ENCODE measurements at places on chromosomes 4 and X.

GRCh38 chrX:134374294-134374693 lies 85.7 kb upstream of the HPRT1 start:
- no peak for DNase-seq

GRCh38 chr4:185902654-185903053 lies 90.7 kb upstream of the SORBS2 start:
- peak; percentile 87 for DNase-seq

GRCh38 chr4:117817301-117817700 lies 217.0 kb upstream of the NDST3 start:
- no peak for DNase-seq

- no peak for DNase-seq
Observed at GRCh38 chrX:136781180-136781797, 557 bp upstream of the ARHGEF6 start.

- DNase-seq = no peak
Observed at GRCh38 chrX:137101273-137101990, 67.6 kb upstream of the GPR101 start.

DNA sequence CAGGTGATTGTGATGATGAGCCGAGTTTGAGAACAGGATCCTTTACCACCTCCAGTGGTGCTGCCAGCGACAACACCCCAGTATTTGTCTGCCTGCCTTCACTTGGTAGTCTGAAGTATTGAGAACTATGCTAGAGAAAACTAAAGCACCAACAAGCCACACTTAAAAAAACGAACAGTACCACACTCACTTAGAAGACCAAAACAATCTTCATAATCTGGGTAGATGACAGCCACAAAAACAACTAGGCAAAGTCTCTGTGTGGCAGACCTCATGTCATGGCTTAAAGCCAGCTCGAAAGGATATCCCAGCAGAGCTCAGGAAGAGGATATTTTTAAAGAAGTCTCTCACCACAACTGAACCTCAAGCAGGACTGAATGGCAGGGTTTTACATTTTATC lies 236.0 kb downstream of the GPC3 start:
- no peak for DNase-seq

DNA sequence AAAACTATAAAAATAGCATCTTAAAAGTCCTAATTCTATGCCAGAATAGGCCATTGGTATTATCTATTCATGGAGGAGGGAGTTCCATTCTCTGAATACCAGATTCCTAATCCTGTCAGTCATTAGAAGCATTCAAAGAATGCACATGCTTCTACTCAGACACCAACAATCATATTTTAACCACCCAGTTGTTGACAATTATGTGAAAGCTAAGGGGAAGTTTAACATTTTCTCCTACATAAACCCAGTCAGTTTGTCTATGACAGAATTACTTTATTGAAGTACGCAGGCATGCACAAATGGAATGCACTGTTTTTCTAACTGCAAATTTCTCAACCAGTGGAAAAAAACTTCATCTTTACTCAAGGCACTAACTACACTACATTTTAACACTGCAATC lies 69.6 kb upstream of the MTNR1A start:
- no peak for DNase-seq

- DNase-seq = peak; percentile 1
Observed at GRCh38 chrX:74383611-74384010, 37.7 kb upstream of the SLC16A2 start.

DNA sequence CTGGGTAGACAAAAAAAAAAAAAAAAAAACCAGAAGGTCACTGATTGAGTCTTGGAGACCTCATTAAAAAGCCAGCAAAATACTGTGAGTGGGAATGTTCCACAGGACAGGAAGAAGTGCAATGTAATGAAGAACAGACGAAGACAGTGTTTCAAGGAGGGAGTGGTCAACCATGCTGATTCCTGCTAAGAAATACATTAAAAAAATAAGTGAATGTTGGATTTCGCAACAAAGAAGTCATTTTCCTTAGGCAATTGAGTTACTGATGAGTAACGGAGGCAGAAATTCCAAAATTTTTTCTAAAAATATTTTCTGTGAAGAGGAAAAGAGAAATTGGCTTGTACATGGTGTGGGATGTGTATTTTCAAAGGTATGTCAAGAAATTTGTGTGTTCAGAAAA lies 94.3 kb upstream of the FAM47B start:
- no peak for DNase-seq

DNA sequence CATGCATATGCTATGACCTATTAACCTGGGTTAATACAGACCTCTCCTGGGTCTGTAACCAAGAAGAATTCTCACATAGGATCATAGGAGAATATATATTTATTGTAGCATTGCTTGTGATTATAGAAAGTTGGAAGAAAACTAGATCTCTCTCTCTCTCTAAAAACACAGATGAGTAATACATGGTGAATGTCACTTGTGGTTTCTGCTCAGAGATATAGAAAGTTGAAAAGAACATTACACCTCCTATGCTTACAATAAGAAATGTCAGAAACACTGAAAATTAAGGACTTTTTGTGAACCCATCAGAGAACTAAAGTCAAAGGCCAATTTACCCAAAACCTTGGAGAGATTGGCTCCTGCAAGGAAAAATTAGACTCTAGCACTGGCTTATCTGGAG lies 1389.5 kb downstream of the FAM133A start:
- no peak for DNase-seq

DNA sequence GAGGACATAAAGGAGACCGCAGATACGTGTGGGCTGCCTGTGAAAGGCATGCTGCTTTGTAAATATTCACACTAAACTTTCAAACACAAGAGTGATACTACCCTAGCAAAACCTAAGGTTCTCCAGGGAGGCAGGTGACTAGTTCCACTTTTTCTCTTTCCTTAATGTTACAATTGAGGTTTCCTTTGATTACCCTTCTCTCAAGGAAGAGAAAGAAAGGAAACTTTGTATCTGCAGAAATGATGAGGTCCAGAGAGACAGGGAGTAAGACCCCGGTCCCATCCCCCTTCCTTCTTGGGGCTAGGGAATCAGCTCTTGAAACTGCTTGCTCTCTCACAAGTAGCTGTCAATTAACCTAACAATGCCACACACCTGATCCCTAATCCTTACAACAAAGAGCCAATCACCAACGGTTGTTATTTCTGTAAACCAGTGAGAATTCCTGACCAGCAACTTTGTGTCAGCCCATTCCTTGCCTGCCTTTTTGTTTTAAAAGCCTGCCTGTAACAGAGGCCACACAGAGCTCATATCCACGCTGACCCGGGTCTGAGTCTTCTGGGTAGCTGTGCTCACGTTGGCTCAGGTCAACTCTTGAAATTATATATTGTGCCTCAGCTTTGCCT lies 754.8 kb upstream of the FRG1 start:
- no peak for DNase-seq

DNA sequence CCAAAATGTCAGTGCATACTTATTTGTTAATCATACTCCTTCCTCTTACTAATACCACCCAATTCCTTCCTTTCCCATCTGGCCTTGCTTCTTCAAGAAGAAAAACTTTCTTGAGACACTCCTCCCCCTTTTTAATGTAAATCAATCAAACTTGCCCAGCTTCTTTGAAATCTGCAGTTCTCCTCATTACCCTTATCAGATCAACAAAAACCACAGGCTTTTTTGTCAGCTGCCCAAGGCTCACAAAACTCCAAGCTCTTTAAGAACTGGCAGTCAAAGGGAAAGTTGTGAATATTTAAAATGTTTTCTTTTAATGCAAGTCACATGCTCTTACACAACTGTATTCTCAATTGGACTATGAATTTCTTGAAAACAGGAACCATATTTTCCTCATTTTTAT lies 11.3 kb upstream of the MYOZ2 start:
- no peak for DNase-seq

DNA sequence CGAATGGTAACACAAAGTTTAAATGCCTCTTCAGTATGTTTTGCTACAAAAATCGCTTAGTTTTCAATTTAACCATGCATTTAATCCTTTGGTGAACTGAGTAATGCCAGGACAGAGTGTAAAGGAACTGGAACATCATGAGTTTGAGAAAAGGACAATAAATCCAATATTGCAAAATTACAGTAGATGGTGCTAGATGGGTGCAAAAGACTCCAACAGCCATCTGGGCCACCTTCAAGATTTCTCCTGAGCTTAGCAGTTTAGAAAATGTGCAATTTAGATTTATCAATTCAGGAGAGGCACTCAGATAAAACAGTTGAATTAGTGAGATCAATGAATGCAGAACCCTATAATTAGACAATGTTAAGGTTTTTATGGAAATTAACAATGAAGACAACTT lies 33.2 kb upstream of the MID1IP1 start:
- DNase-seq = no peak

GRCh38 chr4:56658528-56658927 lies 22.6 kb downstream of the HOPX start:
- peak; percentile 34 for DNase-seq

GRCh38 chrX:129577473-129577872 lies 37.4 kb downstream of the OCRL start:
- DNase-seq = peak; percentile 10

DNA sequence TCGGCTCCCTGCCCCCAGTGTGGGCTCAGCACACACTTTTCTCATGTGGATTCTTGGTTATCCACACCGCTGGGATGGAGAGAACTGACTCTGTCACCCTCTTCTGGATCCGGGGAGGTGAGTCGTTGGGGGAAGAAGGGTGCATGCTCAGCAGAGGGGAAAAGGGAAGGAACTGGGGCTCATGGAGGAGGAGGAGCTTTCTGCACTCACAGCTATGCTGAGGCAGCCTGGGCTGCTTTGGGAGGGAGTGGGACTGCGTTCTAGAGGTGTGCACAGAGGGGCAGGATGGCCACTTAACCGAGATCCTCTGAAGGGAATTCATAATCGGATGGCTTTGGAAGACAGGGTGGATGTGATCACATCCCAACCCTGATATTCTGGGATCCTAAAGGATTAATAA lies 51.6 kb downstream of the RTL5 start:
- no peak for DNase-seq

DNA sequence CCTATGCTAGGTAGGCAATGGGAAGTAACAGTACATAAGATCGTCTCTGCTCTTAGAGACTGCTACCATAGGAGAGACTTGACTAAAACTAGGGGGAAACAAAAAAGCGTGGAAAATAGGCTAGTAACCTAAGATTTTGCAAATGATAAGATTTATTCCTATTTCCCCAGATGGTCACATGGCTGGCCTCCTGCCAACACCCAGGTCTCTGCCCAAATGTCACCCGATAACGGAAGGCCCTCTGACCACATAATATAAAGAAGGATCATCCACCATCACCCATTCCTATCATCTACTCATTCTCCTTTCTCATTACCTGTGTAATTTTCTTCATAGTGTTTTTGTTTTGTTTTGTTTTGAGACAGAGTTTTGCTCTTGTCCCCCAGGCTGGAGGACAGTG lies 4.7 kb downstream of the LAMP2 start:
- DNase-seq = no peak

DNA sequence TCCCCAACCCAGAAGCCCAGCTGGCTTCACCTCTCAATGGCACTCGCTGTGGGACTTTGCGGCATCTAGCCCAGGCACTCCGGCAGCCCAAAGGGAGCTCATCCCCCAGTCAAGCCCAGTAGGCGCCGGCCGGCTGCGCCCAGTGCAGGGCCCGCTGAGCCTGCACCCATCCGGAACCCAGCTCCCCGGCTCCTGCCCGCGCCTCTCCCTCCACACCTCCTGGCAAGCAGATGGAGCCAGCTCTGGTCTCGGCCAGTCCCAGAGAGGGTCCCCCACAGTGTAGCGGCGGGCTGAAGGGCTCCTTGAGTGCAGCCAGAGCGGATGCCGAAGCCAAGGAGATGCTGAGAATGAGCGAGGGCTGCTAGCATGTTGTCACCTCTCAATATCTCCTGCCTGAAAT lies 116.8 kb upstream of the UGT8 start:
- no peak for DNase-seq

- no peak for DNase-seq
Observed at GRCh38 chrX:129478516-129478915, 44.8 kb downstream of the SMARCA1 start.

- DNase-seq = no peak
Observed at GRCh38 chr4:110484029-110484428, 8.1 kb downstream of the ENPEP start.

GRCh38 chr4:124206779-124207605 lies 505.5 kb downstream of the ANKRD50 start:
- DNase-seq = no peak

DNA sequence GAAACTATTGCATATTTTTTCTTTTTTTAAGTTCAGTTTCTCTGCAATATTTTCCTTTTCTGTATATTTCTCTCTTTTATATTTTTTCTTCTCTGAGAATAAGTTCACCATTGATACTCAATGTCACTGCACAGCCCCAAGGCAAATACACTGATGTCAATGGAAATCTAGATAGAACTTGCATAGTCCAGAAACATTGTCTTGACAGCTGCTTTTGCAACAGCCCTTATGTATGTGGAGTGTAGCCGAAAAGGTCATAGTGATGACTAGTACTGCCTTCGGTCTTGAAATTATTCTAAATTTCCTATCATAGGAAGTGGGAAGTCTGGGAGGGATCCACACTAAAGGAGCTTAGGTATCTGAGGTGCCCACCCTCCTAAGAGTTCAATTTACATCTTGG lies 150.0 kb downstream of the SPOCK3 start:
- DNase-seq = no peak

GRCh38 chr4:172202480-172203076 lies 389.4 kb downstream of the GALNTL6 start:
- peak; percentile 2 for DNase-seq

DNA sequence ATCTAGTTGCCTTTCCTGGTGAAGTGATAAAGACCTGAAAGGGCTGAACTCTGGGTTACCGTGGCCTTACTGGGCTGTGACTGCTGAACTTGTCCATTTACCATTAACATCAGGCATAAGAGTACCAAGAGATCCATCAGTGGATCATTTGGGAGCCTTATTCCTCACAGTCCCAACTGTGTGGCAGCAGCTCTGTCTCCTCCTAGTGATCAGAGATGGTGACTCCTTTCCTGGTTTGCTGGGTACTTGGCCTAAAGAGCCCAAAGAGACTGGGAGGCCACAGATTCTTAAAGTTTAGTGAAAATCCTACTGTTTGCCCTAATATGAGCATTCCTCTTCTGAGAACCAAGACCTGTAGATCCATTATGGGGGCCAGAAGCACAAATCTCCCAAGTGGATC lies 56.3 kb upstream of the ATP6AP2 start:
- DNase-seq = no peak

DNA sequence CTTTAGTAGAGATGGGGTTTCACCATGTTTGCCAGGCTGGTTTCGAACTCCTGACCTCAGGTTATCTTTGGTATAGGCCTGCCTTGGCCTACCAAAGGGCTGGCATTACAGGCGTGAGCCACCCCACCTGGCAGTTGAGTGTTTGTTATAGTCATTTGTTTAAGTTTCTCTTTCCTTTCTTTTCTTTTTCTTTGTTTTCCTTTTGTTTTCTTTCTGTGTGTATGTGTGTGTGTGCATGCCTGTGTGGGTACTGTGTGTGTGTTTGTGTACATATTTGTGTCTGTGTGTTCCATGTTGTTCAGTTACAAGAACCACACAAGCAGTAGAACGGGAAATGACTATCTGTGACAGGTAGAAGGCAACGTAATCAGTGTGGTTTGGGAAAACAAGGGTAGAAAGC lies 624.9 kb downstream of the FSTL5 start:
- DNase-seq = no peak

DNA sequence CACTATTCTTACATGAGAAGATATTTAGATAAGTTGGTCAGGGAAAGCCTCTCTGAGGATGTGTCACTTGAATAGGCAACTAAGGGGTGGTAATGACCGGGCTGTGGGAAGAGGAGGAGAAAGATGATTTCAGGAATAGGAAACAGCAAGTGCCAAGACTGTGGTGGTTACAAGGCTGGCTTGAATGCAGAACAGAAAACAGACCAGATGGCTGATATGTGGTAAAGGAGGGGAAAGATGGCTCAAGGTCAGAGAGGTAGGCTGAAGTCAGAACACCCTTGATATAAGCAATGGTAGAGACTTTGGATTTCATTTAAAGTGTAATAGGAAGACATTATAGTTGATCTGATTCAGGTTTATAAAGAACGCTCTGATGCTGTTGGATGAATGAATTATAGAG lies 15.0 kb downstream of the TLR7 start:
- DNase-seq = no peak

Measured in kidney epithelial cell (primary cell).